ENCODE measurements at places on chromosomes 6 and 20.

- no peak for DNase-seq
These were observed 27.3 kb upstream of the SLC9A8 start for GRCh38 chr20:49785149-49785851.

GRCh38 chr6:157559201-157559756 is 178.3 kb downstream of the ZDHHC14 start:
- no peak for DNase-seq

GRCh38 chr6:5771211-5771610 is 235.5 kb downstream of the NRN1 start:
- DNase-seq, result no peak

DNA sequence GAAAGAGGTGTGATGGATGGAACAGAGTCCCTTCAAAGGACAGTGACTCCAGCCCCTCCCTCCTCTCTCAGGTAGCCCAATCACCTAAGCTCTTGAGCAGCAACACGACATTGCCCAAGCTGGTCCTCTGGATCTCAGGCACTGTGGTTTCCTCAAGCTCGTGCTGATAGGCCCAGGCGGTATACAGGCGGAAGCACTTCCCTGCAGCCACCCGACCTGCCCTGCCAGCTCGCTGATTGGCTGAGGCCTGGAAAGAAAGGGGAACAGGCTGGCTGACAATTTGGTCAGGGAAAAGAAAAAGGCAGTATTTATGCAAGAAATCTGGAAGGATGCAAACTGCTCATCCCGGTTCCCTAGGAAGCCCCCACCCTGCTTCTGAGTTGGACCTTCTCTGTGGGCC is 9.6 kb downstream of the C6orf136 start:
- DNase-seq, result no peak

- no peak for DNase-seq
These were observed 97.1 kb upstream of the FLRT3 start for GRCh38 chr20:14434384-14435136.

DNA sequence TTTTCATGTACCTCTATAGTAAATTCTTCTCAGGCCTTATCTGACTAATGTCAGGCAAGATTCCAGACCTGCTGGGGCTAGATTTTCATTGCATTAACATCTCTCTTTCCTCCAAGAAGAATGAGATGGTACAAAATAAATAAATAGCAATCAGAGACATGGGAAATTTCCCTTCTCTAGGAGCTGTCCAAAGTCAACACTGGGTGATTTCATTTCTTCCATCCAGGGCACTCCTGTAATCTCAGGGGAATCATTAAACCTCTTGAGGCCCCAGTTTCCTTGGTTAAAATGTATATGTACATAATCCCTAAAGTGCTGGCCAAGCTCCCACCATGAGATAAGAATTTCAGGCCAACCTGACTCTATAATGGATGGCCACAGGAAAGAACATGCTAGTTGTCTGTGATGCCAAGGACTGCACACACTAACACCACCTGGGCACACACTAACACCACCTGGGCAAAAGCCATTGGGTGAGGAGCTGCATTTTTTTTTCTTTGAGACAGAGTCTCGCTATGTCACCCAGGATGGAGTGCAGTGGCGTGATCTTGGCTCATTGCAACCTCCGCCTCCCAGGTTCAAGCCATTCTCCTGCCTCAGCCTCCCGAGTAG is 912 bp downstream of the IL17F start:
- no peak for DNase-seq

- no peak for DNase-seq
These were observed 14.9 kb downstream of the PTK7 start for GRCh38 chr6:43091020-43091419.

DNA sequence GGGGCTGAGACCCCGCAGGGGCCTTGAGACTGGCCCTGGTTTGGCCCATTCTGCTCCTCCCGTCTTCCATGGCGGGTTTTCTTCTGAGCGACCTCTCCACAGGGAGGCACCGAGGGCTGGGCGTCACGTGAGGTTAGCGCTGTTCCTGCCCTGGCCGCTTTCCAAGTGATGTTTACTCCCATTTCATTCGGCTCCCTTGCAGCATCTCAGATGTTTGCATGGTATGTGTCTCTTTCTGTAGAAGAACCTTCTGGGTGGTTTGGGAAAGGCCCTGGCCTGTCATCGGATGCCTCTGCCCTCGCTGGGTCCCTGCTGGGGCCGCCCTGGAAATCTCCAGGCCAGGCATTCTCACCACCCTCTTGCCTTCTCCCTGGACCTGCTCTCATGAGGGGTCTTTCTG is 17.3 kb downstream of the RAMACL start:
- no peak for DNase-seq

- no peak for DNase-seq
These were observed 96.0 kb downstream of the PSMB1 start for GRCh38 chr6:170456886-170457698.

GRCh38 chr20:38790200-38791053 is 15.1 kb upstream of the PPP1R16B start:
- peak; percentile 48 for DNase-seq

- no peak for DNase-seq
These were observed 71.7 kb upstream of the LY86 start for GRCh38 chr6:6516666-6517458.

- DNase-seq, result no peak
These were observed 7.8 kb downstream of the PLCB1 start for GRCh38 chr20:8139899-8140298.

DNA sequence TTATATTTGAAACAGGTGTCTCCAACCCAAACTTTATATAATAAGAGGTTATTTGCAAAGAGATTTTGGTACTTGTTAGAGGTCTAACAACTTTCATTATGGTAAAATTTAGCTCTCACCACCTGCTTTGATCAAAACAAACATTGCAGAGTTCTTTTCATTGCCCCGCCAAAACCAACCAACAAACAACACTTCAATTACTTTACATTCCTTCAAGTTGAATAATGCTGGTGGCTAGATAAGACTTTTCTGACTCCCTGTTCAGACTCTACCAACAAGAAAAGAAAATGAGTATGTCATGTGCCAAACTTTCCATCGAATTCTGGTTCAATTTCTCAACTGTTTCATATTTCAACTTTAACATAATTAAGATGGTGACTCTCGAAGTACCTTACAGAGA is 311.1 kb downstream of the ADGRG6 start:
- no peak for DNase-seq

- no peak for DNase-seq
These were observed 155.2 kb upstream of the CNR1 start for GRCh38 chr6:88321306-88321705.

DNA sequence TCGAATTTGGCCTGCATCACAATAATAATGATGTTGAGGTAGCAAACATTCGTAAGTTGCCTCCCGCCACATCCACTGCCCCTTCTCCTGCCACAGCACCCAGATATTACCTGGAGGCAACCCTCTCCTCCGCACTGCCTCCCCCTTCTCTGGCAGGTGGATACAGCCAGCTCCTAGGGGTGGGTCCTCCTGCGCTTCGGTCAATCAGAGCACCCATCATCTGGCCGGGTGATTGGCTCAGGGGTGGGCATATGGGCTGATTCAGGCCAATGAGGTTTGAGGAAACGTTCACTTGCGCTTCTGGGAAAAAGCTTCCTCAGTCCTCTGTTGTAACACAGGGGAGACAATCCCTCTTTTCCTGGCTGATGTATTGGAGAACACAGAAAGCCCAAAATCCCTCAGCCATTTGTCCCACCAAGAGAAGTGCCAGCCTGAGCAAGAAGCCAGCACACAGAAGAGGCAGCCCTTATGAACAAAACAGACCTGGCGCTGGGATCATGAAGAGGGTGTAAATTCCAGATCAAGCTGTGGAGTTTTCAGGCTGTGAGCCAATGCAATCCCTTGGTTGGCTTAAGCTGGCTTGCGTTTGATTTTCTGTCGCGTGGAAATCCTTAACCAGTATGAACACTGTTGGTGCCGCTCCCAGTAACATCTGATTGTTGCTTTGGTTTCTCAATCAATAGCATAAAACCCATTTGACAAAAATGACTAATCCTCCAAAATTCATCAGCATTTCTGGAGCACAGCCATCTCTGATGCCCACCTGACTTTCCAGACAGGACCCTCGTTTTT is 82.2 kb downstream of the PRDM1 start:
- DNase-seq, result no peak

GRCh38 chr6:107660839-107661238 is 163.3 kb downstream of the SCML4 start:
- no peak for DNase-seq

- no peak for DNase-seq
These were observed 56.8 kb downstream of the SNX9 start for GRCh38 chr6:157879873-157880254.

DNA sequence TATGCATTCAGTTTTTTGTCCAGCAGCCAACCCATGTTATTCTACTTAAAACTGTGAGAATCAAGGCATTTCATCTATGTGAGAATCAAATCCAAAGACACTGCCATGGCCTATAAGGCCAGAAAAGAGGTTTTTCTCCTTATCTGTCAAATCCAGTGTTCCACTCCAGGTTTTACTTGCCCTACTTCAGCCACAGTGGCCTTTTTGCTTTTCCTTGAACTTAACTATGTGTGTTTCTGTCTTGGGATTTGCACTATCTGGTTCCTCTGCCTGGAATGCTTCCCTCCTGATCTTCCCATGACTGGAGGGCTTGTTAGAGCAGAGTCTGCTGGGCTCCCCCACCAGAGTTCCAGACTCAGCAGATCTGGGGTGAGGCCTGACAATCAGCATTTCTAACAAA is 113.1 kb upstream of the DOK5 start:
- no peak for DNase-seq

DNA sequence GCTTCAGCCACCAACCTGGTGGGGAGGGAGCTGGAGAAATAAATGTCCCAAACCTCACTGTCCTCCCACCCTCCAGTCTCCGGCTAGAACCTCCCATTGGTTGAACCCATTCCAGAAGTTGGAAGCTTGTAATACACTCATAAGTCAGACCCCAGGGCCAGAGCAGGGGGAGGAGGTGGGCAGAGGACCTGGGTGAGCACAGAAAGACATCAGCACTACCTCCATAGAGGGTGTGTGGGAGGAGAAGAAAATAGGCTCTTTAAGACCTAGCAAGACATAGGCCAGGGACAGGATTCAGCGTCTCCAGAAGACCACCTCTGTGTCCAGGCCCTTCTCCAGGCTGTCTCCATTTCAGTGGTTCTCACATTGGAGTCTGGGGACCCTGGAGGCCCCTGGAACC is 73.3 kb upstream of the TOP1 start:
- DNase-seq, result no peak

DNA sequence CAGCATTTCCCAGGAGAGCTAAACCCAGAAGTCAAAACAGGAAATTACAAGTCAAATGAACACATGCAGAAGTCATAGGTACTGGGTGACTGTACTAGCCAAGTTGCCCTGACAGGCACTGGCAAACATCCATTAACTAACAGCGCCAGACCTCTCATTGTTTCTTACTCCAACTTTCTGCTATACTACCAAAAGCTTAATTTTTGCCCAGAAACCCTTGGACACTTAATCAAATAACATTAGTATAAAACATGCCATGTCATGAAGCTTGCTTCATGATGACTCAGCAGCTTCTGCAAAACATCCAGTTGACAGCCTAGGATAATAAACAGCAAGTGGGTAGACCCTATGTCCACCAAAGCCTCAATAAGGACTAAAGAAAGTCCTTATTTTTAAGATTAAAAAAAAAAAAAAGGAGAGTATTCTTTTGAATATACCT is 3.5 kb downstream of the NUP153 start:
- peak; percentile 53 for DNase-seq

DNA sequence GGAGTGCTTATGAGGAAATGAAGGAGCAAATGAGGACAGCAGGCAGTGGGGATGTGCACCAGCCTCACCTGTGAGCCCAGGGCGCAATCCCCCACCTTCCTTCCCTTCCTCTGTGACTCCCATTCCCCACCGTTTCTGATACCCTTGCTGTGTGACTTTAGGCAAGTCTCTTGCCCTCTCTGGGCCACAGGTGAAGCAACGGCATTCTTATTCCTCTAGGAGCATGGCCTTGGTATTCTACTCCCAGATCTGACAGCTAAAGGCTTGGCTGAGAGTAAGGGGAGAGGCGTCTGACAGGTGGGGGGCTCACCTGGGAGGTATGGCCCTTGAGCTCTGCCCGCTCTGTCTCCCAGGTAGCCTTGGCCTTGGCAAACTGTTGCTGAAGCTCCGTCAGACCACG is 30.9 kb upstream of the DSN1 start:
- no peak for DNase-seq

All from CD4-positive, alpha-beta T cell treated with Interleukin-2 at 100 ng/mL for 4 hours (primary cell).